ENCODE measurements at places on chromosomes 12 and 14.

DNA sequence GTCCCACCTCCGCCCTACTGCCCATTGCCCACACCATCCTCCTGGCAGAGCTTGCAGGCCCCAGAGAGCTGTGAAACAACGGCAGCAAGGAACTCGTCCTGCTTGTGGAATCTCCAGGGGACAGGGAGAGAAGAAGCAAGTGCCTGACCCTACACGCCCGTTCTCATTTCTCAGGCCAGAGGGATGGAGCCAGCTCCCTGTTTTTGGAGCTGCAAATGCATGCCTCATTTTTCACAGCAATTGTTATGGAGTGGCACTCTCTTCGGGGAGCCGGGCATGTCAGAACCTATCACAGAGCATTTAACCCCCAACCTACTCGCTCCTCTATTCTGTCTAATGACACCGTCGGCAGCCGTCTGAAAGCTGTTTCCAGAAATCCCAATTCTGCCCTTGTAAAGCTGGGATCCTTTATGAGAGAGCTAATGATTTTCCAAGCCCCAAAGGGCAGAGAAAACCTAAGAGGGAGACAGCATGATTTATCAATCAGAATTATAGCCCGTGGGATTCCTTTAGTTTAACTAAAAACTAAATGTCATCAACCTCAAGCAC, 222.3 kb upstream of the NOS1 start:
- DNase-seq, result no peak

DNA sequence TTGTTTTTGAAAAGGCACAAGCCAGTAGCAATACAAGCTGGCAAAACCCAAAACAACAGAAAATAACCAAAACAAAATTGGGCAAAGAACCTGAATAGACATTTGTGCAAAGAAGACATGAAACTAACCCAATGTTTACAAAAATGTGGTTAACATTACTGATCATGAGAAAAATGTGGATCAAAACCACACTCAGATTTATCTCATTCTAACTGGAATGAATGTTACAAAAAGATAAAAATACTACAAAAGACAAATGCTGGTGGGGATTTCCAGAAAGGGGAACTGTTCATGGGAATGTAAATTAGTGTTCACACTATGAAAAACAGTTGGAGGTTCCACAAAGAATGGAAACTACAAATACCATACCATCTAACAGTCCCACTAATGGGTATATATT, 26.6 kb downstream of the ASCL4 start:
- DNase-seq, result no peak

DNA sequence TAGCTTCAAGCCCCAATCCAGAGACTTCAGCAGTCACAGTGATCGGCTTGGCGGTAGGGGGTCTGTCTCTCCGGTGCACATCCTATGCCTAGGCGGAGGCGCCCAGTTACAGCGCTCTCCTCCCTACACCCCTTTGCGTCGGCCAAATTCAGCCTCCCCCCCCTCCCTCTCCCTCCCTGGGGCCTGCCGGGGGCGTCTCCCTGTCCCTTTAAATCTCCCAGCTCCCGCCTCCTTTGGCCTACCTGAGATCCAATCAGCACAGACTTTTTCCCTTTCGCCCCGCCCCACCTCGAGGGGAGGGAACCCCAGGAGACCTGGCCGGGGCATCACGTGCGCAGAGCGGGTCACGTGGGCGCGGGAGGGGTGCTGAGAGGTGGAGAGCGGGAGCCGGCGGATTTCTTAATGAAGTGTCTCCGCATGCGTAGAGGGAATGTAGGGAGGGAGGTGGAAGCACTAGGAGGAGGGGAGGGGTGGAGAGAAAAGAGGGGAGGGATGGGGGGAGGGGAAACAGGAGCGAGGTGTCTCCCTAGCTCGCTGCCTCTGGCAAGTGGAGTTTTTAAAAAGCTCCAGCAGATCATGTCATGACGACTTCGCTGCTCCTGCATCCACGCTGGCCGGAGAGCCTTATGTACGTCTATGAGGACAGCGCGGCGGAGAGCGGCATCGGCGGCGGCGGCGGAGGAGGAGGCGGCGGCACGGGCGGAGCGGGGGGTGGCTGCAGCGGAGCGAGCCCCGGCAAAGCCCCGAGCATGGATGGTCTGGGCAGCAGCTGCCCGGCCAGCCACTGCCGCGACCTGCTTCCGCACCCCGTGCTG, at the start of gene HOXC13:
HOXC13 (plus strand) TSS at position 506 of the 815 bp plus-strand sequence; CDS start at position 582, 76 bp downstream.
- no peak for DNase-seq

GRCh38 chr12:1925684-1926006, 7.2 kb upstream of the CACNA2D4 start:
- DNase-seq, result no peak

DNA sequence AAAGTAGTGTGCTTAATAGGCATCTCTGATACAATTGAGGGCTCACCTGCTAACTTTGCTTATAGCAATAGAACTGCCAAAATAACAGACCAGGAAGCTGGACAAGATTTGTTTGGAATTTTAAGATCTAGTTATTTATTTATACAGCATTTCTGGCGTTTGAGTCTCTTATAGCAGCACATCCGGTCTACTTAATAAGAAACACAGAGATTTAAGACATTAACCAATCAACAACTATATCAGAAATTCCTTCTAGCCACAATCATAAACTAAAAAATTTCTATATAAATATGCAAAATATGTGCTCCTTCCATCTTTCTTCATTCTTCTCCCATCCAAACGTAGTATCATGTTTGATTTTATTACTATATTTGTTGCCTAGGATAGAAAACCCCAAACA, 2.6 kb downstream of the RTN1 start:
- DNase-seq, result no peak

GRCh38 chr12:15181017-15181683, 40.1 kb downstream of the RERG start:
- no peak for DNase-seq

DNA sequence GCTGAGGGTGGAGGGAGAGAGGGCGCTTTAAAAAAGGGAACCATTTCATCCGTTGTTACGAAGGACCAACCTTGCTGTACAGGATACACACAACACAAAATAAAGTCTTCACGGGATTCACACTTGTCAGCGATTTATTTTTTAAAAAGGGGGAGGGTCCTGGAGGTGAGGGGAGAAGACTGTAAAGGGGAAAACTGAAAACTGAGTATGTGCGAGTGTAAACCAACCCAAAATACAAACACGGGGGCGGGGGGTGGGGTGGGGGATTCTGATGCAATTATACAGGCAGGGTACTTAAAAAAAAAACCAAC, 499 bp upstream of the PRKAG1 start:
- DNase-seq, result no peak

DNA sequence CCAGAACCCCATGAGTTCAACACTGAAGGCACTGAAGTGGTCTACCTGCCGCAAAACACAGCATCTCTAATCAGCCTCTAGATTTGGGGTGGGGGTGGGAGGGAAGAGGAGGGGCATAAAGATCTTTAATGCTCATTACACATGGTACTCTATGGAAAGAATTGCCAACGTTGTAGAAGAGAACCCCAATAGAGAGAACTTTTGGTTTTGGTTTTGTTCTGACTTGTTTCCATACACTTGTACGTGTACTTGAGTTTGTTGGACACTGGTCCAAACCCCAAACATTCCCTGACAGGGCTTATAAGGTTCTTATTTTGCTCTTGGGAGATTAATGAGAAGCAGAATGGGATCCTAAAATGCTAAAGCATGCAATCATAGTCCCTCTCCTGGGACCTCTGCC, 31.0 kb downstream of the GNPTAB start:
- DNase-seq, result no peak

- DNase-seq, result no peak
Observed at GRCh38 chr12:68272732-68273131, 19.3 kb upstream of the IL22 start.

GRCh38 chr14:103108749-103109207, 14.3 kb downstream of the EXOC3L4 start:
- DNase-seq, result no peak

- DNase-seq, result no peak
Observed at GRCh38 chr12:18998343-18999261, 130.9 kb upstream of the PLEKHA5 start.

DNA sequence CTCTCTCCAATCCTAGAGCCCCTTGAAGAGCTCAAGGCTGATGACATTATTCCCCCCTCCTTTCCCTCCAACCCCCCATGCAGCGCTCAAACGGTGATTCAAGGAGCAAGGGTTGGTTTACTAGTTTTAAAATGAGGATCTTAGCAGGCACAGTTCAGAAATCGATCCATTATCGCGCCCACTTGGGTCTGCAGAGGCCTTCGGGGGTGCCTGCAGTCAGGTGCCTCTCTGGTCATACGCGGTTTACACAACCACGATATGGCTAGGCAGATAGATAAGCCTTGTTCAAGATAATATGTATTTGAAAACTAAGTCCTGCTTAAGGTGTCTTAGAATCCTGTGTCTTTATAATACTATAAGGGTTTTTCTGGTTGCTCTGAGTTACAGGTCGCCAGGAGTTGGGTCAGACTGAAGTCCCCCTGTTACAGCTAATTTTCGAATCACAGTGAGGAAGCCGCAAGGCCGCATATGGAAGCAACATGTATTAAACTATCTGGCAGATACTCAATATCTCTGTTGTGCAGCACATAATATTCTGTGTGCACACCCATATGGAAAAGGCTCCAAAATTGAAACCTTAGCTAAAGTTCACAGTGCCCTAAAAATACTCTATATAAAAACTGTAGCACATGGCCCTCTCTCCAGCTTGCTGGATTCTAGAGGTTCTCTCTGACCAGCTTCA, 10.0 kb downstream of the BHLHE41 start:
- no peak for DNase-seq

DNA sequence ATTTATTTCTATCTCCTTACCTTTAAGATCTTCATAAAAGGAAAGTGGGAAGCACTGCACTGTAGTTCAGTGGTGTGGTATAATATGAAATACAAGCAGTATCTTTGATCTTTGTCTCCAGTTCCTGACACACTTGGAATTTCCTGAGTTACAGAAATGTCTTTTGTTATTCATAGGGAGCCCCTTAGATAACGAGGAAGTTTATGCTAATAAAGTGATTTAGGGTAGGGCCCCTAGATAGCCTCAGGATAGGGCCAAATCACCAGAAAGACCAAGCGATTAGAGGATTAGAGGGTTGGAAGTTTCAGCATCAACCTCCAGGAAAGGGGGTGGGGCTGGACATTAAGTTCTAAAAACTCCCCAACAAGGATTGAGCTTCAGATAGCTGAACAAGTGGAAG, 29.9 kb upstream of the DDHD1 start:
- no peak for DNase-seq

- no peak for DNase-seq
Observed at GRCh38 chr12:52819731-52820510, 6.0 kb upstream of the KRT4 start.

DNA sequence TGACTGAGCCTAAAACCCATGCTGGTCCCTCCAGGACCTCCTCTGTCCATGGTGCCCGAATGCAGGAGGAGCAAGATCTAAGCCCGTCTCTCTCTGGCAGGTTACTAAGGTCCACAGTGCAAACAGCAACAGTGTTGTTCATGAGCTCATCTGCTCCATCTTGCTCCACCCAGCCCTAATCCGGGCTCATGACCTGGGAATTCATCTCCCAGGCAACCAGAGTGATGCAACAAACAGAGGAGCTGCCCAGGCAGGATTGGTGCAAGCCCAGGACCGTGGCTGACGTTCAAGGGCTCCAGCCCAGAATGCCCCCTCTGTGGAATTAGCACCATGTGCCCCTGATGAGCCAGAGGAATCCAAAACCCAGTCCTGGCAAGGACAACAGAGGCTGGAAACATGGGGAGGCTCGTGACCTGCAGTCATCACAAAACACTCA, 29.9 kb downstream of the HSPB8 start:
- no peak for DNase-seq

- no peak for DNase-seq
Observed at GRCh38 chr14:96821501-96821900, 24.3 kb downstream of the VRK1 start.

GRCh38 chr14:20440882-20441281, 4.9 kb upstream of the KLHL33 start:
- DNase-seq, result no peak

DNA sequence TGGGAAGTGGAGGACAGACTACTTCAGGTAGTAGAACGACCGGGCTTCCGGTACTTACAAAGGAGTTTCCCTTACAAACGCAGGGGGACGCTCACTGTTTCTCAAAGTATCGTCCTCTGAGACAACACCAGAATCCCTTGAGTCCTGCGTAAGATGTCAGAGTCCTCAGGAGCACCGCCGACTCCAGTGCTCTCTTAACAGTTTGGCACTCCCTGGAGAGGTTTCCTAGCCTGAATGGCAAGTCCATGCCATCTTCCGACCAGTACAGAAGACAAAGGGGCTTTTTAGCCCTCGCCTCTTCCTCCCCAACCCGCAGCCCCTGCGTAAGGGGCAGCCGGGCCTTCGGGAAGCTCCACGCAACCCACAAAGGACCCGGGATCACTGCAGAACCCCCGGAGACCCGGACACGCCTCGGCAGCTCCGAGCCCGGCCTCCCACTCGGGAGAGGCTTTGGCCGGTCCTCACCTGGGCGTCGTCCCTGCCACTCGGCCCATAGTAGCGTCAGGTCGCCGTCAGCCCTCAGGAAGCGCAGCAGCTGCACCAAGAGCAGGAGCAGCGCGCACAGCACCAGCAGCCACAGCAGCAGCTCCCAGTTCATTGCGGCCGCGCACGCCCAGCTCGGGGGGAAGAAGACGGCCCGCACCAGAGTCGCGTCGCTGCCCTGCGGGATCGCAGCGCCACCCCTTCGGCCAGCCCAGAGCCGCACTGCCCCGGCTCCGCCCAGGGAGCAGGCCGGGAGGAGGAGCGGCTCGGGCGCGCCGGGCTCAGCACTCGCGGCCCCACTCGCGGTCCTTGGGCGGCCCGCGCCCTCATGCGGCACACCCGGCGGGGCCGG, at the start of gene DHRS7:
DHRS7 (minus strand) TSS at position 687 of the 835 bp plus-strand sequence; CDS start at position 598, 89 bp downstream.
- DNase-seq, result peak; percentile 45

DNA sequence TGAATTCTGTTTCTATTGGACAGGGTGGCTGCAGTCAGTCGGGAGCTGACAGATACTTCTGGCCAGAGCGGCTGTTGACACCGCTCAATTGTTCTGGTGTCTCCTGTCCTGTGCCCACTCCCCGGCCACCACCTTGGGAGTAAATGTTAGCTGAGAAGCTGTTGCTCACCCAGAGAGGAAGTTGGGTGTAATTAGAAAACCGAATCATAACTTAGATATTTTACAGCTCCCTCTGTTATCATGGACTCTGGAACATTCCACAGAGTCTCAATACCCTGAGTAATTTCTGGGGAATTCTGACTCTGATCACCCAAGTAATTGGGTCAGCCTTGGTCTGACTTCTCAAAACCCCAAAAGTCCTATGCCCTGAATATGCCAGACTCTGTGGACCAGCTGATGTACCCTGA, 58.3 kb upstream of the RFLNA start:
- no peak for DNase-seq

GRCh38 chr14:100408350-100409002, 85.3 kb downstream of the SLC25A47 start:
- no peak for DNase-seq

GRCh38 chr14:91348845-91349465, 68.7 kb downstream of the CCDC88C start:
- no peak for DNase-seq

DNA sequence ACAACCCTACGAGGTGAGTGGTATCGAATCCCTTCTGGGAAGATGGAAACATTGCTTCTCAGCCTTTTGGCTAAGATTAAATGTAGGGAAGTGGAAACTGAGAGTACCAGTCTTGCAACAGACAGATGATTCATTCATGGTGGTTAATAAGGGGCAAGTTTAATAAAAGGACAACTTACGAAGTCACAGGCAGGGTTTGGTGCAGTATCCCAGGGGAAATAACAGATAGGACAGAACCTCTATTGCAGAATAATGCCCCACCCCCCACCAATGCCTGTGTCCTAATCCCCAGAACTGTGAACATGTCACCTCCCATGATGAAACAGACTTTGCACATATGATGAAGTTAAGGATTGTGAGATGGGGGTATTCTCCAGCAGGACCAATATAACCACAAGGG, 212.5 kb downstream of the TBX5 start:
- no peak for DNase-seq

Measured in smooth muscle cell of the brain vasculature (primary cell).